ENCODE measurements at places on chromosomes 11 and 22.

GRCh38 chr11:44842220-44842619 is 108.5 kb downstream of the TP53I11 start:
- no peak for DNase-seq

DNA sequence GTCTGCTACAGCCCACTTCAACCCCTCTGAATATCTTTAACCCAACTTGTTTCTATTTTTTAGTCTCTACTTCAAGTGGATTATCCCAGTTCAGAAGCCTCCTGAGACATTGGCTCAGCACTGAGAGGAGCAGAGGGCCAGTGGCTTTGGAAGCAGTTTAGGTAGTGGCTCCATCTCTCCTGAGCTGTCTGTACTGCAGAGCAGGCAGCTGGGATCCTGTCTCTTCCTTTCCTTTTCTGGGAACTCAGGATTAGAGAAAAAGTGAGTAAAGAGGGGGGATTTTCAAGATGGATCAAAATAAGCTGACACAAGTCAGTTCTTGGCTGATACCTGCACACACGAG is 512.0 kb downstream of the OPCML start:
- DNase-seq = no peak

DNA sequence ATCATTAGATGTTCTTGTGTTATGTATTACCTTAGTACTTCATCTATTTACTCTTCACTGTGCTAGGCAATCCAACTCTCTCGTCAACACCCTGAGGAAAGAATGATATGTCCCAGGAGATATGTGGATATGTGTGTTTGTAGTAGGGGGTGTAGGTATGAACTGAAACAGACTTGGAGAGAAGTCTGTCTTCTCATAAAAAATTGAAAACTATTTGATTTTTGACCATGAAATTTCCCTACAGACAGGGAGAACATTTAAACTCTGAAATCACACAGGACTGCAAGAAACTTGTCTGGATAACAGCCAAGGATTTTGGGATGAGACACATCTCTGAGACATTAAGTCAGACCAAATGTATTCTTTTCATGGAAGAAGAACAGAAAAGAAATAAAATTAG is 967.0 kb upstream of the FAT3 start:
- no peak for DNase-seq

DNA sequence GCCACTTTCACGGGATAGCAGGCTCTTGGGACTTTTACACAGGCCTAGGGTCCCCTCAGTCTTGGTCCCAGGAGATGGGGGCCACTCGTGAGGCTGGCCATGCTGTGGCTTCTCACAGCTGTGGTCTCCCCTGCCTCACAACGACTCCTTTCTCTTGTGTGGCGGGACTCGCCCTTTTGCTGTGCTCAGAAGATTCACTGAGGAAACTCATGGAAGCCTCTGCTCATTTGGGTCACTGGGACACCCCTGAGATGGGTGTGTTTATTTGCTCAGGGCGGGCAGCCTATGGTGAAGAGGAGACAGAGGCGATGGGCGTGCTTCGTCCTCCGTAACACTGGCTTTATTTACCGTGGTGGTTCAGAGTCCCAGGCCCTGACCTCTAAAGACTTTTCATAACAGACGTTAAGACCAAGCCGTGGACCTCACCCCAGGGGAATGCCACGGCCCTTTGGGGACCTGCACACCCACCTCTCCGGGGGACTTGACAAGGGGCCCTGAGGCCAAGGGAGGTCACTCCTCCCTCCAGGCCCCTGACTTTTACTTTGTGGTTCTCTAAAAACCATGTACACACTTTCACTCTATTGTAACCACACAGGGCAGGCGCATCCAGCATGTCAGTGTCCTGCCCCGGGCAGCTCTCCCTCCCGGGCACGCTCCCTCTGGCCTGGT is 15.5 kb downstream of the TEF start:
- no peak for DNase-seq

DNA sequence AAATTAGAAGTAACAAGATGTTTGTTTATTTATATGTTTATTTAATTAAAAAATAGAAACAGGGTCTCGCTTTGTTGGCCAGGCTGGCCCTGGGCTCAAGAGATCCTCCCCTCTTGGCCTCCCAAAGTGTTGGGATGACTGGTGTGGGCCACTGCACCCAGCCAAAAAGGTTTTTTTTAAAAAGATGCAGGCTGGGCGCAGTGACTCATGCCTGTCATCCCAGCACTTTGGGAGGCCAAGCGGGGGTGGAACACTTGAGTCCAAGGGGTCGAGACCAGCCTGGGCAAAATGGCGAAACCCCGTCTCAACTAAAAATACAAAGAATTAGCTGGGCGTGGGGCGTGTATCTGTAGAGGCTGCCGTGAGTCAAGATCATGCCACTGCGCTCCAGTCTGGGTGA is 13.4 kb downstream of the DRD4 start:
- no peak for DNase-seq

GRCh38 chr11:99176430-99176829 is 155.7 kb downstream of the CNTN5 start:
- DNase-seq = no peak

- DNase-seq = no peak
These were observed 105.2 kb upstream of the RRM1 start for GRCh38 chr11:3989276-3989920.

GRCh38 chr22:20551805-20552442 is 44.5 kb downstream of the MED15 start:
- DNase-seq = no peak

DNA sequence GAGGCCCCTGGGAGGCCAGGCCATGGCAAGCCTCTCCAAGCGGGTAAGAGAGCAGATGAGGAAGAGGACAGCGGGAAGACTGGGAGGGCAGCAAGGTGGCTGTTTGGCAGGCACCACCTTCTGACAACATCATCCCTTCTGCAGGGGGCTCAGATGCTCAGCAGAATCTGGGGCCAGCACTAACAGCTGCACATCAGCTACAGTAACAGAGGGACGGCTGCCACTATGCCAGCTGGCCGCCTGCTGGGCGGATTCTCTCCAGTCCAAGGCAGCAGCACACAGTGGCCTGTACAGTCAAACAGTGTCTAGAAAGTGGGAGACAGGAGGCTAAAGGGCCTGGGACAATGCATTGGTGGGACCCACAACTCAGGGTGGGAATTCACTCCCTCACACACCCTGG is 10.7 kb upstream of the TXN2 start:
- DNase-seq = no peak

DNA sequence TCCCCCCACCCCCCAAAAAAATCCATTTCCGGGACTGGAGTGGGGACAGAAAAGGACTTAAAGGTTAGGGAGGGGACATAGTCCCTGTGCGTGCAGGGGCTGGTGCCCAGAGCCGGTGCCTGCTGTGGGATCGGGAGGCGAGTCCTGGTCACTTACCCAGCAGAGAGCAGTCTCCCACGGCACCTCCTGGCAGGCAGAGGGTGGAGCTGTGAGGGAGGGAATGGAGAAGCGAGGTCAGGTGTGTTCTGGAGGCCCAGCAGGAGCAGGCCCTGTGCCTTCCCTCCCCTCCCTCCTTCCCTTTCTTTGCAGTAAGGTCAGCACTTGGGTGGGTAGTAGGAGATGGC is 28.4 kb downstream of the SHANK3 start:
- no peak for DNase-seq

DNA sequence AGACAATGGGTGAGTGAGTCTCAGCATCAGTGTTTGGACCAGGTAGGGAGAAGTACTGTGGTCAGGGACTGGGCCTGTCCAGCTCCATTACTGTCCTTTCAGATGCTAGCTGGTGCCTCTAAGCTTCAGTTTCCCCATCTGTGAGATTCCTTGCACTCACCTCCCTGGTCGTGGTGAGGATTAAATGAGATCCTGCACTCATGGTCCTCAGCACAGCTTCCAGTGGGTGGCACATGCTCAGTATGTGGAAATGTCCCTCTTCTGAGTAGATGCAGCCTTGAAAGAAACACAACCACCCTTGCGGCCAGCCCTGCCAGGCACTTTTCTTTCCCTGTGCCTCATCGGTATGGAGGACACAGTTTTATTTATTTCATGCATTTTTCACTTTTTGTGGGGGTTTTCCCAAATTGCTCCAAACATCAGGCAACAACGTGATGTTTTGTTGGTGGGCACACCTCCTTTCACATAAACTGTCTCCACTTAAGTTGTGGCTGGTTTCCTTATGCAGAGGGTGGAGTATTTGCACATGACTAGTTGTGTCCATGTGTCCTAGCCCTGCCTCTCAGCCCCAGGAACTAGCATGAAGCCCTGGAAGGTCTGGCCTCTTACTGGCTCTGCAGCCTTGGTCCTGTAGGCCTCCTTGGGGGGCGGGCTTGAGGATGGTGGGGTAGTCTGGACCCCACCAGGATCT is 1.1 kb downstream of the LZTR1 start:
- no peak for DNase-seq

DNA sequence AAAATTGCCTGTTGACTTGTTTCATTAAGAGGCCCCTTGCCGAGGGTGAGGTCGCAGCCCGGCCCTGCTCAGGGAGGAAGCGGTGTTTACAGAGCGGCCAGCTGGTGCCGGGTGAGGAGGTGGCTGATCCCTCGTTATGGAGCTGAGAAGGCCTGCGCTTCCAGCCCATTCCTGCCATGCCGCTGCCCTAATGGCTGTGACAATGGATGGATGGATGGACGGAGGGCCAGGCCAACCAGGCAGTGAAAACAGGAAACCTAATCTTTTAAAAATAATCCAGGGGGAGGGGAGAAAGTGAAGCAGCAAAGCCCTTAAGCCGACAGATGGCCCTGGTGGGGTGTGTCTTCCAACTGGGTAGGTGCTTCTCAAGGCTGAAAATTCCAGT is 38.5 kb downstream of the BCR start:
- no peak for DNase-seq

DNA sequence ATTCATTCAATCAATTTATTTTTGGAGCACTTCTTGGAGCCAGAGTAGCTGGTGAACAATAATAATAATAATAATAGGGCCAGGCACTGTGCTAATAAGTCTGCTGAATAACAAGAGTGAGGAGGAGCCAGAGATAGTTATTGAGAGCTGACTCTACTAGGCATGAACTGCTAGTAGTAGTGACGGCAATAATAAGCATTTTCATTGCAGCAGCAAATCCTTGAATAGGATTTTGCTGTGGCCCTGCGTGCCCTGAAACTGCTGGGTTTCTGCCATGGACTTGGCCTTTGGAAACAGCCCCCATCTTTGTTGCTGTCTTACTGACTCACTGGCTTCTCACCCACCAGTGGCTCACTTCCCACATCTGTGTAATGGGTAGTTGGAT is 545.9 kb downstream of the MIAT start:
- no peak for DNase-seq

DNA sequence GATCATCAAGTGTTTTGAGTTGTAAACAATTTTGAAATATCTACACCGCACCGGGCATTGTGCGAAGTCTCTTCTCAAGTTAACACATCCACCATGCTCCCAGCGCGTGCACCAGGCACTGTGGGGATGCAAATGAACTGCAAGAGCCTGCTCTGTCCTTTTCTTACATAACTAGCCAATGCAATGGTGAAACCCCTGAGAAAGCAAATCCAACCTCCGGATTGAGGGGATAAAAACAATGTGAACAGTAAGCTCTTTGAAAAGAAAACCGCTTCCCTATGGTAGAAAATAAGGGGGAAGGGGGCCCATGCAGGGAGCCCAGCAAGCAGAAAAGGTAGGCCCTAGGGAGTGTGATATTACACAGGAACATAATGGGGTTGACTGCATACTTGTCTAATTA is 274.9 kb upstream of the MPPED2 start:
- no peak for DNase-seq

DNA sequence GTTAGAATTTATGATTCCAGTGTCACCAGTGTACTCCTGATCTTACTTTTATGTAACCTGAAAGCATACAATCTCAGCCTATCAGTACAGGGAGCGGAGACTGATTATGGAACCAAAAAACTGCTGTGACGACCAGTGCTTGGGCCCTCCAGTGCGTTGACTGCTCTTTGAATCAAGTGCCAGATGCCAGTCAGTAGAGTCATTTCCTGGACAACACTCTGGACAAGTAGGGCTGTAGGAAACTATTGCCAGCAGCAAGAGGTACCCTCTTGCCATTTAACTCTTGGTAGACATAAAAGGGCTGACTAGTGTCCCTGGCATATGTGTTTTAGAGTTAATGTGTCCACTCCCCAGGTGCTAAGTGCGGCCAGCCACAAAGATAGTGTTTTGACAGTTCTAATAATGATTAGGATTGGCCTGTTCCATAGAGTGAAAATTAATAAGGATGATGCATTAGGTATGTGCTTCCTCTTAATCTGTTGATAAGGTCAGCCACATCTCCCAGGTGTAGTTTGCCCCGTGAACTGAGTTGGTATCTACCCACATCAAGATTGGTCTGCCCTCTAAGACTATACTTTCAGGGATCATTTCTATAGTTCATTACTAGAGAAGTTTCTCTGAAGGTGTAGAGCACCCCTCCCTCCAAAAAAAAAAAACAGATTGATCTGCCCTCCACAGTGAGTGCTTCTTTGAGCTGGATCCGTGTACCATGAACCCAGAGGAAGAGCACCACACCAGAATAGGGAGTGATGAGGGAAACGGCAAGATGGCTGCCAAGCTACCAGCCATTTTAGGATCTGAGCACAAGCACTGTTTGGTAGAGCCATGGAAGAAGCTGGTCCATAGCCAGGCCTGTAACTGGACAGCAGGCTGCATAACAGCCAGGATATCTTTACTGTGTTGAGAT is 20.7 kb upstream of the AIFM3 start:
- no peak for DNase-seq

DNA sequence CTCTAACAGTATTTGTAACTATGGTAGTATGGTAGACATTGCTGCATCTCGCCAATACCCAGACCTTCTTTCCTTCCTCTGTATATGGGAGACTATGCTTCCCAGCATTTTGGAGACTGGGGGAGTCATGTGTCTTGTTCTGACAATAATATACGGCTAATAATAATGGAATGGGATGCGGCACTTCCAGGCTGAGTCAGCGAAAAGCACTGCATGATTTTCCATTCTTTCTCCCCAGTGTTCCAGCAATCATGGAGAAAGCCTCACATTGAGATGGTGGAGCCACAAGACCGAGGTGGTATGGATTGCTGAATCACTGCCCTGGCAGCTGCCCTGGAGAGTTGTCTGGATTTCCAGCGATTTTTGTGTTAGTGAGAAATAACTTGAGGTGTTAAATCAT is 77.1 kb upstream of the FIBIN start:
- DNase-seq = no peak

- DNase-seq = no peak
These were observed 38.2 kb downstream of the SLCO2B1 start for GRCh38 chr11:75189108-75189507.

DNA sequence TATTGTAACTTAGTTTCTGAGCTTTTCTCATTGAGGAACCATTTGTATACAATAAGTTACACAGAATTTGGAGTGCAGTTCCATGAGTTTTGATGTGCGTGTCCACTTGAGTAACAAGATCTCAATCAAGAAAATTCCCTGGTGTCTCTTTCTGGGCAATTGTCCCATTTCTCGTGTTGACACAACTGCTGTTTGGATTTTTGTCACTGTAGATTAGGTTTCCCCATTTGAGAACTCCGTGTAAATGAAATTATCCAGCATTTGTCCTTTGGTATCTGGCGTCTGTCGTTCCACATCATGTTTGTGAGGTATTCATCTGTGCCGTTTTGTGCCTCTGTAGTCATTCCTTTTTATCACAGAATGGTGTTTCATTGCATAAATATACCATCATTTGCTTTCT is 547.0 kb downstream of the TBC1D22A start:
- no peak for DNase-seq

Measured in stimulated activated CD8-positive, alpha-beta memory T cell treated with anti-CD3 and anti-CD28 coated beads, Interleukin-2, amount 100 ng/mL, for 1 hour (primary cell).